Stimulated activated CD4-positive, alpha-beta T cell treated with anti-CD3 and anti-CD28 coated beads, Interleukin-1b, Interleukin-23, amount 100 ng/mL, for 48 hours (primary cell): ENCODE measurements at places on chromosomes 3 and 15.

GRCh38 chr15:50281427-50281826, 15.9 kb upstream of the HDC start:
- DNase-seq: no peak

DNA sequence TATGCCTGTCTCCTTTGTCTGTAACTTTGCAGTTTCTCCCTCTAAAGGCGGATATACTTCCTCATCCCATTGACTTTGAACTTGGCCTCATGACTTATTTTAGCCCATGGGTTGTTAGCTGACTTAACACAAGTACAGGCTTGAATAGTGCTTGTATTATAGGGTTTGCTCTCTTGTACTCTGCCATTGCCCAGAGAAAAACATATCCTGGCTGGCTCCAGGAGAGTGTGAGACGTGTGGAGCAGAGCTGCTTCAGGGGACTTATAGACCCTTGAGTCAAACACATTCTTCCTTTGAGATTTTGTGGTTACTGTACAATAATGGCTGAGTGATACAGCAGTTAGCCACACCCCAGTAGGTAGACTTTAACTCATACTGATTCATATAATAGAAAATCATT, 124.0 kb downstream of the RAP2B start:
- no peak for DNase-seq

DNA sequence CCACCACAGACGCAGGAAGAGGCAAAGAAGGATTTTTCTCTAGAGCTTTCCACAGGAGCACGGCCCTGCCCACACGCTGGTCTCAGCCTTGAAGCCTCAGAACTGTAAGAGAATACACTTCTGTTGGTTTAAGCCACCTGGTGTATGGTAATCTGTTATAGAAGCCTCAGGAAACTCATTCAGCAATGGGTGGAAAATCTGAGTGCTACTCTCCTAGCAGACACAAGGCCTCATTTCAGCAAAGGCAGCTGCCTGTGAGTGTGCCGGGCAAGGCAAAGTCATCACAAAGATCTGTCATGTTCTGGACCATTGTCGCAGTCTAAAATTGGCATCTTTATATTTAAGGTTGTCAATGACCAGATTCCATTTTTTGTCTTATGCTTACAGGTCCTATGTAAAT, 31.0 kb downstream of the ATP10A start:
- peak; percentile 42 for DNase-seq

GRCh38 chr3:86982883-86983282, 8.1 kb downstream of the VGLL3 start:
- no peak for DNase-seq

DNA sequence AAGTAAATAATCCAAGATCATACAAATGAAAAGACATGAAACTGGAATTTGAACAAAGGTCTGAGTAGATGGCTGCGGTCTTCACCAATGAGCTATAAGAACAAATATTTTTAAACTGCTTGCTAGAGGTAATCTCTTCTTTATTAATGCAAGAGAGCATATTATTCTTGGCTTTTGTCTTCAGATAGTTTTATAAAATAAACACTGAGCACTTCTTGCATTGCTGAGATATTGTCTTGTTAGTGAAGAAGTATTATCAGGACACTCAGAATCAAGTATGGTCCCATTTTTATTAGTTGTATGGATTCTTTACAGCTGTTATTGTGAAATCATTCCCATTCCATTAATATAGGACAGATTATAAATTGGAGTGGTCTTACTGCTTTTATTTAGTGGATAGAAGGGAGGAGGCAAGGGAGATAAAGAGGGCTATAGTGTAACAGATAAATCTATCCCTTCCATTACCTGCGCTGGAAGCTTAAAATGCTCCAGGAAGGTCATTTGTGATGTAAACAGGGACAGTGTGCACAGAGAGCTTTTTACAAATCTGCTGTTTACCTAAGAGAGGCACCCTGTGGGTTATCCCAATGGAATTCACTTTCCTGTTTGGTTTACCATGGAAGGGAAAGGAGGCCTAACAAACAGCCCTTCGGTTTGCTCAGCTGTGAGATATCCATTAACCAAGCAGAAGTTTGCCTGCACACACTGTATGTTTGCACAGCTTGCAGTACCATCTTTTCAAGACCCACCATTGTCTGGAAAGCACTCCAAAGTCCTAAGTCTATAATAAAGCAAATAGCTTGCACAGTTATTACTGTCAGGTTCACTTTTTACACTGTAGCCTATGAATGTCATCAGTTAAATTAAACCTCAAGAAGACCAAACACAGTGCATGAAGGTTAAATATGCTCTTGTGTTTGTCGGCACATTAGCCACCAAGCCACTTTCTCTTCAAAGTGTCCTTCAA, 347.7 kb upstream of the TGFBR2 start:
- DNase-seq: no peak

DNA sequence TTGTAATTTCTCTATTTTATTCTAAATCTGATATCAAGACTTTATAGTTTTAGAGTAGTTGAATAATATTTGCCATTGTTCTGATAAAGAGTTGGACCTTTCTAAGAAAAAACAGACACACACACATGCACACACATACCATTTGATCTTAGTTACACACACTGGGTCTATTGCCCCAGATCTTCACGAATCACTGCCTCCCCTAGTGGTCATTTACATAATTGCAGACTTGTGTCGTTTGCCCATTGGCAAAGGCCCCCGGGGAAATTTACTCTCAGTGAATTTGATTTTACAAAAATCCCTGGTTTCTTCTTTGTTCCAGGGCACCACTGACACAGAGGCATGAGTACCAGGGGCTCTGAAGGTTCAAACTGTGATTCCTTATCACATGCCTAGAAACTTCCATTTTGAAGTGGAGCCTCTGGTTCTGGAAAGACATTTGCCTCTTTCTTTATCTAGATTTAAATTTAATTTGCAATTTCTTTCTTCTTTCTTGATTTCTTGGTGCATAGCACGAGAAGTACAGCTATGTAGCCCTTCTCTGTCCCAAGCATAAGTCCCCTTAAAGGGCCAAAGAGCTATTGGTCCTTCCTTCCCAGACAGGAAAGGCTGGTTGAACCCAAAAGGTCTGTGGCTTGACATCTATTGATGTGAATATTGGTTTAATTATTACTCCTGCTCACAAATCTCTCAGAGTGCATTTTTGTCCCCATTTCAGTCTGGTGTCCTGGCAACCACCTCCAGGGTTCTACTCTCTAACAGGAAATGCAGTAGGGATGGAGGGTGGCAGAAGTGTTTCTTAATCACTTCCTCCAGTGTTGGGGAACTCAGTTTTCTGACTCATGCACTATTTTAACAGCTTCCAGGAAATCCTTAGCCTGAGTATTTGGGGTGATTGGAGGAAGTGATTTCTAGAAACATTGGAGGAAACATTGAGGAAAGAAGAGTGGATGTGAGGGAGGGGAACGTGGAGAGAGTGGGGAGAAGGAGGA, 32.4 kb upstream of the SLC6A11 start:
- DNase-seq: no peak

GRCh38 chr15:26771578-26772153, 1.2 kb downstream of the GABRB3 start:
- DNase-seq: no peak

DNA sequence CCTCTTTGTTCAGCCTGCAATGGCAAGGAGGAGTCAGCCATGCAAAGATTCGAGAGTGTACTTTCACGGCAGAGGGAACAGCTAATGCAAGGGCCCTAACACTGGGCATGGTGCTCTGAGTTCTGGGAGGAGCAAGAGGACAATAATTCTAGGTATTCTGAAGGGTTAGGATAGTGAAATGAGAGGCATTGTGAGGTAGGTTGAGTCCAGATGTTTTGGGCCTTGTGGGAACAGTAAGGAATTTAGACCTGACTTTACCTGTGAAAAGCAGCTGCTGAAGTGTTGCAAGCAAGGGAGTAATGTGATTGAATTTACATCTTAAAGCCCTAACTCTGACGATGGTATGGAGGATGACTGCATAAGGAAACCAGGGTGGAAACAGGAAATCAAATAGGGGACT, 211.6 kb downstream of the CNTN3 start:
- no peak for DNase-seq

GRCh38 chr15:34620142-34620541, 36.7 kb upstream of the GOLGA8B start:
- no peak for DNase-seq

GRCh38 chr3:31255007-31255581, 277.6 kb upstream of the STT3B start:
- no peak for DNase-seq

GRCh38 chr3:16848007-16848406, 36.7 kb upstream of the PLCL2 start:
- DNase-seq: no peak

- no peak for DNase-seq
Measured at GRCh38 chr3:87607234-87607633, 330.9 kb upstream of the POU1F1 start.

GRCh38 chr3:183815563-183815940, 9.8 kb downstream of the MAP6D1 start:
- DNase-seq: no peak

DNA sequence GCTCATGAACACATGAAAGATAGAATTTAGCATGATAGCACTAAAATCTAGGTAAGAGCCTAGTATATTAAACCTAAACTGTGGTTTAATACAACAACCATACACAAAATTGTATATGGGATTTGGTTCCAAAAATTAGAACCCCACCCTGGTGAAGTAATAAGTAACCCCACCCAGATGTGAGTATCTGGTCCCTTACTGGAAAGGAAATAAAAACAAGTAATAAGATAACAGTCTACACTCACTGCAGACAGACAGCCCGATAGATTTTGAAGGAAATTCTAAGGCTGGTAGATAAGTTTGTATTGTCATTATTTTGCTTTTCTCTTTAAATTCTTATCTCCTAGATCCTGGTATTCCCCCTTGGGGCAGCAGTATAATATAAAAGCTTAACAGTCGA, 184.9 kb downstream of the ZBTB20 start:
- DNase-seq: no peak

GRCh38 chr3:137990427-137990826, 19.5 kb upstream of the CLDN18 start:
- no peak for DNase-seq

DNA sequence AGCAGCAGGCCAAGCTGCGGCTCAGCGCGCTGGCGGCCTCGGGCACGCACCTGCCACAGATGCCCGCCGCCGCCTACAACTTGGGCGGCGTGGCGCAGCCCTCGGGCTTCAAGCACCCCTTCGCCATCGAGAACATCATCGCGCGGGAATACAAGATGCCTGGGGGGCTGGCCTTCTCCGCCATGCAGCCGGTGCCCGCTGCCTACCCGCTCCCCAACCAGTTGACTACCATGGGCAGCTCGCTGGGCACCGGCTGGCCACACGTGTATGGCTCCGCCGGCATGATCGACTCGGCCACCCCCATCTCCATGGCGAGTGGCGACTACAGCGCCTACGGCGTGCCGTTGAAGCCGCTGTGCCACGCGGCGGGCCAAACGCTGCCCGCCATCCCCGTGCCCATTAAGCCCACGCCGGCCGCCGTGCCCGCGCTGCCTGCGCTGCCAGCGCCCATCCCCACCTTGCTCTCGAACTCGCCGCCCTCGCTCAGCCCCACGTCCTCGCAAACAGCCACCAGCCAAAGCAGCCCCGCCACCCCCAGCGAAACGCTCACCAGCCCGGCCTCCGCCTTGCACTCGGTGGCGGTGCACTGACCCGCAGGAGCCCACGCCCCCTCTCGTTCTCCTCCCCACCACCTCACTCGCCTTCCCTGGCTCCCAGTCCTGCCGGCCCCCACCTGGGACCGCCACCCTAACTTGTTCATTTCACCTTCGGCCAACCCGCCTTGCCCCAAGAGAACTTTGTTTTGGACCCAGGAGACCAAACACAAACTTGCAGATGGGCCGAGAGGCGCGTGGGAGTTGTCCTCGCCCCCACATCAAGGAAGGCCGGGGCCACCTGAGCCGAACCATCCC, 1.5 kb downstream of the FOXB1 start:
- no peak for DNase-seq

DNA sequence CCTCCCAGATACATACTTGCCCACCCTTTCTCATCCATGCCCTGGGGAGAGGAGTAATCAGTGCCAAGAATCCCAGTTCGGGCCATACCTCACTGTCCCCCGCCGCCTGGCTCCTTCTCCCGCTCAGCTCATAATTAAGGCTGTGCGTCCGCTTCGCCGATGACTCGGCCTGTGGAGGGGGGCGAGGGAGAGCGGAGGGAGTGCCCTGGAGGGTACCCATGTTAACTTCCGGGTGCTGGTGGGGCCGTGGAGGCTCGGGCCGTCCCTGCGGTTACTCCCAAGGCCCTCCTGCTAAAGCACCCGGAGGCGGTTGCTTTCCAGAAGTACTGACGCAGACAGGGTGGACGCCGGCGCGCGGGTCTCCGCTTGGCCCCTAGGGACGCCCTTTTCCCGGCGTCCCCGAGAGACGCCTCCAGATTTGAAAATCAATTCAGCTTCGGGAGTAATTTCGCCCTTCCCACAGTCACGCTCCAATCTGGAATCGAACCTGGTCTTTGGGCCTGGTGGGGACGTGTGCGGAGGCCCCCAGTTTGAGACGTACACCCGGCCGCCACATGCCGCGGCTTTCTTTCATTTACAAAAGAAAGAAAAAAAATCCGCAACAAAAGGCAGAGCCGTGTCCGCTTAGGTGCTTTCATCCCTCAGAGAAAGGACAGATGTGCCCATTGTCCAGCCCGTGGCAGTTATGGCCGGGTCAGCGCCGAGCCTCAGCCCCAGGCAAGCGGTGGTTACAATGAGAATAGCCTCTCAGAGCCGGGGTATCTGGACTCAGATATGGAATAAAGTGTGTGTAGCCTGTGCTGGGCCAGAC, 1.0 kb upstream of the ONECUT1 start:
- no peak for DNase-seq

DNA sequence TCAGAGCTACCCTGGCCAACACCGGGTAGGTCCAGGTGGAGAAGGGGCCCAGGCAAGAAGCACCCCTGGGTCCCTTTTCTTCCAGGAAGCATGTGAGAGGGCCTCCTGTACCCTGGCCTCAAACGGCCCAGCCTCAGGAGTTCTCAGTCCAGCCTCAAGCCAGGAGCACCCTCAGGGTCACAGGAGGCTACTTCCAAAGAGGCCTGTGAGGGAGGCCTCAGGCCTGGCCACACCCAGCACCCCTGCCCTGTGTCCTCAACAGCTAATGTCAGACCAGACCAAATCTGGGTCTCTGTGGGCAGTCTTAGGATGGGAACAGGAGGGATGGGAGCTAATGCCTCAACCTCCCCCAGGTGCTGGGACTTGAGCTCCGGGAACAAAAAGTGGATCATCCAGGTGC, 23.5 kb downstream of the PTH1R start:
- DNase-seq: no peak

- no peak for DNase-seq
Measured at GRCh38 chr3:53837331-53837730, 8.9 kb downstream of the CHDH start.

- DNase-seq: no peak
Measured at GRCh38 chr3:23574822-23575315, 230.9 kb upstream of the UBE2E1 start.

- no peak for DNase-seq
Measured at GRCh38 chr3:38229036-38229435, 36.6 kb upstream of the SLC22A13 start.

DNA sequence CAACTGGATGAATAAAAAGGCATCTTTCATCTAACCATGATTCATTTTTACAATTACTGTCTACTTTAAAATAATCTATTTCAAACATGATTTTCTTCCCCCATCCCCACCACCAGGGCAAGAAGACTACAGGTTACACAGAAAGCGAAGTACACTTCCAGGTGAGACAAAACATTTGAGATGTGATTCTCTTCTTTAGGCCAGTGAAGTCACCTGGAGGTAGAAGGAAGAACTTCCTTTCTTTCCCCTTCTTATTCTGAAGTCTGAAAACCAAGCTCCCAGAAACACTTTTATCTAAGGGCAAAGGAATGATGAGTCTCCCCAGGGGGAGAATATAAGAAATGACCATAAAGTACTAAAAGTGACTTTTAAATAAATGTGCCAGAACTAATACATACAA, 36.7 kb downstream of the SHQ1 start:
- no peak for DNase-seq
